ENCODE measurements at places on chromosomes 1 and 21.

DNA sequence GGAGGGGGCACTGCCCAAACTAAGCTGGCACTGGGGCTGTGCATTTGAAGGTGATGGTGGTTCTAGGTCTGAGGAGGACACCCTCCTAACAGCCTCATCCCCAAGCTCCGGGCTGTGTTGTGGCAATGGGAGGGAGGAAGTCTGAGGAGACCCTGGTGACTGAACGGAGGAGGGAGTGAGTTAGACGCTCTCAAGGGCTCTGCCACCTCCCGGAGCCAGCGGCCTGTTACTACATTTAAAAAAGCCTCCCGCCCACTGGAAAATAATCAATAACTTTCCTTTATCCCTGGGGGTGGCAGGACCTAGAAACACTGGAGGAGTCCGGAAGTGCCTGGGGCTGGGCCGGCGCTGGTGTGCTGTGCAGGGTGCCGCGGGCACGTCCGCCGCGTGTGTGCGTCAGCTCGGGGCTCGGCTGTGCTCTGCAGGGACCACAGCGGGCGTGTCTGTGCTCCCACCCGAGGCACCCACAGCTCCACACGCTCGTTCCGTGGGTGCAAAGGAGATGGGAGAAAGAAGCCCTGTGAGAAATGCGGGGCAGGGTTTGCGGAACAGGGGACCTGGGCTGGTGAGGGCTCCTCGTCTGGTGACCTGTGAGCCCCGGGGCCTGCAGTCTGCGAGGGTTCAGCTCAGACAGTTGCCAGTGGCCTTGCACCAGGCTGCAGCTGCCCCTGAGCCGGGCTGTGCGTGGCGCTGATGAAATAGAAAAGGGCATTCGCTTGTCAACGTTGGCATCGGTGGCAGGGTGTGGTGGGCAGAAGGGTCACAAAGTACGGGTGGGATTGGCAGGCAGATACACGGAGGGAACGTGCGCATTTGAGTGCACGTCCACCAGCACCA, 5.3 kb downstream of the SAMD11 start:
- DNase-seq, result no peak

- DNase-seq, result no peak
Observed at GRCh38 chr1:11787804-11788436, 17.8 kb downstream of the MTHFR start.

DNA sequence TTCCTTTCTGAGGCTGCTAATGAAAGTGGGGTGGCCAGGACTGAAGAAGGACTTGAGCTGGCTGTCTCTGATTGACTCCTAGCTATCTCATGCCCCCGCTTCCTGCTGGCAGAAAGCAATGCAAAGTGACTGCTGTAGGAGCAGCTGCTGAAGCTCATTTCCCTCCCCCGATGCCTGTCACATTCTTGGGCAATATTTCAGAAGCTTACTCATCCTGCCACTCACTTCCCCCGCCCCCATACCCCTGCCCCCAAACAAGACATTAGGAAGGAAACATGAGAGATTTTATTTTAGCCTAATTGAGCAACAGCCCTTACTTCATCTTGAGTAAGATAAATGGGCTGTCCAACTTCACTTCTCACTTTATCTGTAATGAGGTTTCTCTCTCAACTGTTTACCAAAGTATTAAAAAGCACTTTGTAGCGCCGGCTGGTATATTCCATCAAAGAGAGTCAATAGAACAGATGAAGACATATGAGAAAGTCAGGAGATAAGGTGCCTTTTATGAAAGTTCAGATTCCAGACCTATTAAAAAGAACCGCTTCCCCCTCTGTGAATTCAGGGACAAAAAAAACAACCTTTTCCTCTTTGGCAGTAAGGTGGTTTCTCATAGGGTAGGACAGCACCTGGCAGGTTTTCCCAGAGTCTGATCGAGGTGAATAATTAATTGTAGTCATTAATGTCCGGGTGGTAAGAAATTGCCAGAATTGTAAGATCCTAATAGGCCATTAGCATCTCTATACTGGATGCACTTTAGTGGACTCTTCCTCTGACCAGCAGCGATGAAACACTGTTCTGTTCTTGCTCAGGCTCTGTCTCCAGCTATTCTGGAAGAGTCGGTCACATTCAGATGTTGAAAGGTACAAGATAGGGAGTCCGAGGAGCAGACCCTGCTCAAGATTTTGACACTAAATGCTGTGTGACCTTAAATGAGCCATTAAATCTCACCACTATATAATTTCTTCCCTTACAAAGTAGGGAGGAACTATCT, 70.2 kb downstream of the SH3GLB1 start:
- peak; percentile 23 for DNase-seq

GRCh38 chr21:14547834-14548513, 1.9 kb upstream of the SAMSN1 start:
- no peak for DNase-seq

DNA sequence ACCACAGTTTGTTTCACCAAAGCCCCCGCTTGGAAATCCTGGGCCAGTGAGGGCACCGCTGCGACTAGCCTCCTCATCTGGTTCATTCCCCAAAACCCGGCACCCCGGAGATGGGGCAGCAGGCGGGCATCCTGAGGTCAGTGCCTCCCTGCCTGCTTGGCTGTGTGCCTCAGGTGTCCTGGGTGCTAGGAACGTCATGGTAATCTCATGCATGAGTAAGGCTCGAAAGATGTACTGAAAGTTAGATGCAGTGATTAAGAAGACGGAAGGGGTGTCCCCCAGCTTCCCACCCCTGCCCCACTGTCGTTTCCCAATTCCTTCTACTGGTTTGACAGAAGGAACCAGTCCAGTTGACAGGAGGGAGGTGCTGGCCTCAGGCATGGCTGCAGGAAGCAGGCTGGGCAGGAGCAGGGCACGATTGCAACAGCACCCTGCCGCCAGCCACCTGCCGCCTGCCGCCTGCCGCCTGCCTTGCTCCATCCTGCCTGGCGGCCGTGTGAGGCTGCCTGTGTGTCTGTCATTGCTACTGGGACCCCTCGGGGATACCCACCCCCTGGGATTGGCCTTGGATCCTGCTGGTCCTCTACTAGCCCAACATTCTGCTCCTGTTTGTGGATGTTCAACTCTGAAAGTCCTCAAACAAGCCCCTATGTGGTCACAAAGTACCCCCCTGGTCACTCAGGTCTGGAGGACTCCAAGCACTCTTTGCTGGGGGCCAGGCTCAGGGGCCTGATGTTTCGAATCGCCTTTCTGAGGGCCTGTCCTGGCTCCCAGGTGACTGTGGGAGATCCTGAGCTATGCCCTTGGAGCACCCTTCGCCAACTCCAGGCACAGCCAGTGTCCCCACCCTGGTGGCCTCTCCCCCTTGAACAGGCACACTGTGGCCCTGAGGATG, 73.0 kb upstream of the IFFO2 start:
- DNase-seq, result no peak

DNA sequence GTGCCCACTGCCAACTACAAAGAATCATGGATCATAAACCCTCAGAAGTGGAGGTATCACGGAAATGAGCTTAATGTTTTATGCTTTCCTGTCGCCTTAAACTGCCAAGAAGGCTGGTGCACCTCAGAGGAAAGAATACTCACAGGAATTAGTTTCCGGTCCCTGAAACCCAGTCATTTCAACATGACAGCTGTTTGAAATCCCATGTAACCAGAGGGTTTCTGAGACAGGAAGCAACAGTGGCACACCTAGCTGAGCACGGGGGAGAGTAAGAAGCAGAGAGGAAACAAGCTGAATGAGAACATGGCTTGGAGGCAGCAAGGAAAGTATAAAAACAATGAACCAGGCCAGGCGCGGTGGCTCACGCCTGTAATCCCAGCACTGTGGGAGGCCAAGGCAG, 3.9 kb downstream of the JAK1 start:
- peak; percentile 4 for DNase-seq

GRCh38 chr1:210489491-210489890, 160.8 kb downstream of the HHAT start:
- DNase-seq, result no peak

- DNase-seq, result no peak
Observed at GRCh38 chr1:182766881-182767645, 22.5 kb upstream of the NPL start.

DNA sequence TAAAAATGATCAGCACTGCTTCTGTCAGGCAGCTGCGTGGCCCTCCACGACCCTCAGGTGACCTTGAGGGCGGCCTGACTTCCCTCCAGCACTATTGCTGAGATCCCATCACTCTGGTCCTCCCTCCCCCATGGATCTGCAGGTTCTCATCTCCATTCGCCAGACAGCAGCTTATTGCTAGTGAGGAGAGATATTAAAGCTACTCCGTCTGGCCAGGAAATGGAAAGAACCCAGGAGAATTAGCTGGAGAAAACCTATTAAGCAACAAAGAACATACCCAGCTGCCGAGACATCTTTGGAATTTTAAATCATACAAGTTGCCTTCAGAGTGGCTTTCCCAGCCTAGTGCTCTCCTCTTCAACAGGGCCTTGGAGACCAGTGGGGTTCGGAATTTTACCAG, 25.7 kb upstream of the KCNN3 start:
- DNase-seq, result no peak

- no peak for DNase-seq
Observed at GRCh38 chr1:38608202-38608864, 251.2 kb downstream of the RRAGC start.

DNA sequence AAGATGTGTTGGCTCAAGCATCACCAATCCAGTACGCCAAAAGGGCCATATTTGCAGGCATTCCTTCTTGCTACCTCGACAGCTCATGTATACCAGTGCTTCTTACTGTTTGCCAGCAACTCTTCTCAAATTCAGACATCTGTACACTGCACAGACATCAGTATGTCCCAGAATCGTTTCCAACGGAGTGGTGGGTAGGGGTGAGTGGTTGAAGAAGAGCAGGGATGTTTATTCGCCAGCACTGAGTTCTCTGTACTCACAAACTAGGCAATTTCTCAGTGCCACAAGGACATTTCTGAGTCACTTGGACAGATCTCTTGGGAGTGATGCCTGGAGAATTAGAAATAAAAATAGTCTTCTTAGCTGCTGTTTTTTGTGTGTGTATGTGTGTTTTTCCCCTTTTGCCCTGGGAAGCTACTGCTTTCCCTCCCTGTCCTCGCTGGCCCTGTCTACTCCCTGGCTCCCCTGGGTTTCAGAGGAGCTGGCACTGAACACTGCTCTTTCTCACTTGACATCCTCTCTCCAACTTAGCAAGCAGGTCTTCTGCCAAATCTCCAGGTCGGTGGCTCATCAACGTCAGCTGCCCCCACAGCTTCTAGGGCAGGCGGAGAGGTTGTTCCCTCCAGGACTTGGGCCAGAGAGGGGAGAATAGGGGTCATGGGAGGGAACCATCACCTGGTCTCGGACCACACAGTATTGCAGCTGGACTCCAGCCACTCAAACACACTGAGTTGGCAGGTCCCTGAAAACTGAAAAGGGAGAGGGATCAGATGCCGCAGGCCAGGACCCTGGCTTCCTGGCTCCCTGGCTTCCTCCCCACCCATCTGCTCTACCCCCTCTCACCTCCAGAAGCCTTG, 90.5 kb downstream of the NMNAT2 start:
- no peak for DNase-seq

DNA sequence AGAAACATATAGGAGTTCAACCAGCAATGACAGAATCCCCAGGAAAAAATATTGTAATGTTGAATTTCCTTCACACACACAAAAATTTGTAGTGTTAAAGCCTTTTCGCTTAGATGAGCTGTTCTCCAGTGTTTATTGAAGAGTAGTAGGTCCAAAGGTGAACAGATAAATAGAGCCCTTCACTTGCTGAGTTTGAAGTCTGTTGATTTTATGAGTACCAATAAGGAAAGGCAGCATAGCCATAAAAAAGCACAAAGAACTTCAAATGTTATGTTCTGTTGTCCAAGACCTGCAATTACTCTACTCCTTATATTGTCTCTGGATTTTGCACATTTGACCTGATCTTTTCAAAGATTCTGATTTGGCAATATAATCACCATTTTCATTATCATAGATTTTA, 362.7 kb upstream of the B3GALT2 start:
- DNase-seq, result no peak

DNA sequence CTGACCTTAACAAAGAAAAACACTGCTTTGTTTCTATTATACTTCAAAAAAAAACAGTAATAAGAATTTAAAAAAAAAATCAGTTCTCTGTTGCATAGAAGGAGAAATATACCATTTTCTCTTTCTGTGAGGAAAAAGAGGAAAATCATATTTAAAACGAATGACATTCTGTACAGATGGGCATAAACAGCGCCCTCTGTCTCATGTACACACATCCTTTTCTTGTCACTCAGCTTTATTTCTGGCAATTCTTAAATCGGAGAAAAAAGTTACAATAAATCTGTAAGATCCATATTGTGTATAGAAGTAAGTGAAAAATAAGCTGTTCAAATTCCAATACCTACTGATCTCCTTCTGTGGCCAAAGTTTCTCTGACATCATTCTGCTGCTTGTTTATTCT, 245.4 kb downstream of the SMYD3 start:
- no peak for DNase-seq

DNA sequence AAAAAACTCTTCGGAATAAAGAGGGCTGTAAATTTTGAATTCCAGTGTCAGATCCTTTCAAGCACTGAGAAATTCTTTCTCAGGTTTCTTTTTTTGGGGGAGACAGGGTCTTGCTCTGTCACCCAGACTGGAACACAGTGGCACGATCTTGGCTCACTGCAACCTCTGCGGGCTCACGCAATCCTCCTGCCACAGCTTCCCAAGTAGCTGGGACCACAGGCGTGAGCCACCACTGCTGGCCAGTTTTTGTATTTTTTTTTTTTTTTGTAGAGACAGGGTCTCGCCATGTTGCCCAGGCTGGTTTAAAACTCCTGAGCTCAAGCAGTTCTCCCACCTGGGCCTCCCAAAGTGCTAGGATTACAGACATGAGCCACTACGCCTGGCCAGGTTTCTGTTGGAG, 34.8 kb upstream of the EPHA8 start:
- DNase-seq, result no peak

DNA sequence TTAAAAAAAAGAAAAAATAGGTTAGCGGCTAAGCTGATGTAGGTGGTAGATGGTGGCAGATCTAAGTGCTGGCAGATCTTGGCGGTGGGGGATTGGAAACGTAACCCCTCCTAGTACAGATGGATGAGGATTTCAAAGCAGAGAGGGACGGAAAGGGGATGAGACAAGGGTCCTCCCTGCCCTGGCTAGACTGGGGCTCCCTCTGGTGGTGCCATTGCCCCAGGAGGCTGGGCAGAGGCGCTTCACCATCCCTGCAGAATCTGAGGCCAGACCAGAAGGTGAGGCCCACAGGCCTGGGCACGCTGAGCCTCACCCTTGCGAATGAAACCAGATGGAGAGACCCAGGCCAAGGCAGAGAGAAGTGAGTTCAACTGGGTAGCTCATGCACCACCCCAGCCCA, 7.0 kb upstream of the PLEKHA6 start:
- no peak for DNase-seq

DNA sequence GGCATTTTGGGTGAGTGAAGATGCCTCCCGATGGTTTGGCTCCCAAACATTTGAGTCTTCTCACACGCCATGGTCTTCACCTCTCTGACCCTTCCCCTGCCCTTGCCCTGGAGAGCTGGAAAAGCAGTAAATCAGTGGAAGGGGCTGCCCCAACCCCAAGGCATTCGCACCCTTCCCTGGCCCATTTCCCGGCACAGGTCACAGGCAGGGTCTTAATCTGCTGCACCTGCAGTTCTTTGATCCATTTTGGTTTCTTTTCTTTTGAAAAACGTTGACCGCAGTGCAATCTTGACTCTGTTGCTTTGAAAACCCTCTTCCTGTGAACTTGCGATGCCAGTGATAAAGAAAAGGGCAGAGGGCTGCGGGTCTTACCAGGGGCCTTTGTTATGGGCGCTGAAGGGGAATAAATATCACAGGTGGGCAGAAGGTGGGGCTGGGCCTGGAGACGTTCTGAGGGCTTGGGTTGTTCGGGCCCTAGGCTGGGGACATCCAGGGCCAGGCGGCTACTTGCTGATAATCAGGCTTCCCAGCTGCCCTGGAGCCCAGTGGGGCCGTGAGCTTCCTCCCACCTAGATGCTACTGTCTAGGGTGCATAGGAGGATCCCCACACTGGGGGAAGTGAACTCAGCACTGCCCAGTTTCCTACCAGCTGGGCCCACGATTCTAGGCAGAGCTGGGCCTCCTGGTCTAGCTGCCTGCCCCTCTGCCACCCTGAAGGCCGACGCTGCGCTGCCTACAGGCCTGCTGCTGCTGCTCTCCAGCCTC, 38.6 kb upstream of the EPS8L3 start:
- DNase-seq, result no peak

Measured in stimulated activated CD4-positive, alpha-beta T cell treated with anti-CD3 and anti-CD28 coated beads, Interleukin-1b, Interleukin-23, amount 100 ng/mL, for 24 hours (primary cell).